NCI-H2081 (cell line): ENCODE measurements at places on chromosomes 11 and 22.

DNA sequence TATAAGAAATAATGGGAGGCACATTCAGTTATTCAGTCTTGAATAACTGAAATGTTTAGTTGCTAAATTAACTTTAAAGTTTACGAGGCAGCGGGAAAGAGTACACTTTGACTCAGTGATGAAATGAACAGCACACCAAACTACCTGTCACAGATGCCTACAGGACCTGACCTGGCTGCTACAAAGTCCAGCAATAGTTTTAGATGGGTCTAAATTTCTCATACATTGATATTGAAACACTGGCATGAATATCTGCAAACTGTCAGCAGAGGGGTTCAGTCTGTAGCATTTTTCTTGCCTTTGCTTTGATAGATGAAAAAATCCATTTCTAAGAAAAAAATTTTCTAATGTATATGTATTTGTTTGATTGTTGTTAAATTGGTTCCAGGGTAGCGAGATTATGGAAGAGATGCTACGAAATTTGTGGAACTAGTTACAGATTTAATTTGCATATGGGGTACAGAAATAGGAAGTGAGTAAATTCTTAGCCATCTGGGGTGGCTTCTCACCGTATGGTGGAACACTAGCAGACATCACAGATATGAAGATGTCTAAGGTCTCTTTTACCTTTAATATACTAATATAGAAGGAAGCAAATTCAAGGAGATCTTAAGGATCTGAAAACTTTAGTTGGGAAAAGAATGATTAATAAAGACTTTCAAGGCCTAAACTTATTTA, 20.8 kb upstream of the GAB2 start:
- DNase-seq = no peak

GRCh38 chr22:19848298-19849224, 6.1 kb downstream of the GNB1L start:
- DNase-seq = no peak

DNA sequence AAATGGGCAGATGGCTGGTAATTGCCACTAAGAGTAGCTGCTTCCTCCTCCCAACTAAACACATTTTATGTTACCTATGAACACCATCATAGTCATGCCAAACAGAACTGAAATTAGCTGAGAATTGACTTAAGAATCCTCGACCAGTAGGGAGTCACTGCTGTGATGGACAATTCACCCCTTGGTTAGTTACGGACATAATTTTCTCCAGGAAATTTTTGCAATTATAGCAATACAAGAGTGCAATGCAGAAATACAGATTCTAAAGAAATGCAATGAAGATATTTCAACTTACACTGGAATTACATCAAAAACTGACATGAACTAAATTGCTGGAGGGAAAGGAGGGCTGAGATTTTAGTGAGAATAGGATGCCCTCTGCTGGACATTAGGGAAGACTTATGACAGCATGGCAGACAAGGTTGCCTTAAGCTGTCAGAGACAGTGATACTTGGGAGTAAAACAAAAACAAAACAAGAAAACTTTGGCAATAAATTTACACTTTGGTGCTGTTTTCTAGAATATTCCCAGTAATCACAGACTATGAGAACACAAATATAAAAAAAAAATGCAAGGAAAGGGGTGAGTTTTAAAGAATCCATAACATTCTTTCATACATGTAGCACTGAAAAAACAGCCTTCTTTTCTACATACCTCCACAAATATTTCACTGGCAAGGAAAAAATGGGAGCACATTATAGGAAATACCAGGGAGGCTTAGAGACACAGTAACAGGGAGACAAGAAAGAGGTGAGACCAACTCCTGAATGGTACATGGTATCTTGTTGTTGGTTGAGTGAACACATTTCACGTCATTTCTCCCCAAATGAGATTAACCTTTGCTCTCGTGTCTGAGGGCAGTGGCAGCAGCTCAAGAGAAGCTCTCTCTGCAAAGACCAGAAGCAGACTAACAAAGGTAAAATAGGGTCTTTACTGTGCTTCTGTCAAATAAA, 11.2 kb upstream of the PPP2R1B start:
- peak; percentile 71 for DNase-seq

DNA sequence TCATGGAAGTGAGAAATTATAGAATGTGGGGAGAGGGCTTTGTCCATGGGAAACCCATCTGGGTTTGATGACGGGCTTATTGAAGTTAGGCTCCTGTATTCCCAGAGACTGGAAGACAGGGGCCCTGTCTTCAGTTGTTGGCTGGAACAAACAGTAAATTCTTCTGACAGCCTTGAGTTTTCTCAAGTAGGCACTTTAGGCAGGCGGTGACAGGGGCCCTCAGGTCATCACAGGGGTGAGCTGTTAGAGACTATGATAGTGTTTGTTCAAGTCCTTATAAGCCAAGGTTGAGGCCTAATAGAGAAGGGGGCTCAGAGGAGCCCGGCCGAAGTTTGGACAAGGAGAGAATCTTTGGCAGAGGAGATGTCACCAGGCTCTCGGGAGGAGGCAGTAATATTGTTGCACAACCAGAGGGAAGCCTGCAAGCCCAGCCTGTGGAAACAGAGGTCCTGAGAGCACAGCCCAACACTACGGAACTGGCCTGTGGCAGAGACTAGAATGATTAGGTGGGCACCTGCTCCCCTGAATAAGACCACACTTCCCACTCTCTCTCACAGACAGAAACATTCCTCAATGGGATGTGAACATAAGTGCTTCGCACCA, 20.2 kb upstream of the IL17RA start:
- DNase-seq = no peak

GRCh38 chr22:34879001-34879400, 187.0 kb upstream of the ISX start:
- no peak for DNase-seq
